Hippocampal formation (tissue), 2 donors: ENCODE measurements at places on chromosomes 4 and X.

DNA sequence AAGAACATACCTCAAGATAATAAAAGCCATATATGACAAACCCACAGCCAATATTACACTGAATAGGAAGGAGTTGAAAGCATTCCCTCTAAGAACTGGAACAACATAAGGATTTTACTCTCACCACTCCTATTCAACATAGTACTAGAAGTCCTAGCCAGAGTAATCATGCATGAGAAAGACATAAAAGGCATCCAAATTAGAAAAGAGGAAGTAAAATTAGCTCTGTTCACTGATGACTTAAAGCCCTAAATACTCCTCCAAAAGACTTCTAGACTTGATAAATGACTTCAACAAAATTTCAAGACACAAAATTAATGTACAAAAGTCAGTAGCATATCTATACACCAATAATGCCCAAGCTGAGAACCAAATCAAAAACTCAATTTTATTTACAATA is 235.7 kb downstream of the NKX6-1 start:
- no peak for DNase-seq

GRCh38 chrX:45198706-45199105 is 2.0 kb downstream of the DIPK2B start:
- no peak for DNase-seq

- no peak for DNase-seq
Observed at GRCh38 chrX:69110116-69110530, 55.1 kb downstream of the PJA1 start.

- no peak for DNase-seq
Observed at GRCh38 chrX:20254712-20255299, 11.9 kb downstream of the RPS6KA3 start.

DNA sequence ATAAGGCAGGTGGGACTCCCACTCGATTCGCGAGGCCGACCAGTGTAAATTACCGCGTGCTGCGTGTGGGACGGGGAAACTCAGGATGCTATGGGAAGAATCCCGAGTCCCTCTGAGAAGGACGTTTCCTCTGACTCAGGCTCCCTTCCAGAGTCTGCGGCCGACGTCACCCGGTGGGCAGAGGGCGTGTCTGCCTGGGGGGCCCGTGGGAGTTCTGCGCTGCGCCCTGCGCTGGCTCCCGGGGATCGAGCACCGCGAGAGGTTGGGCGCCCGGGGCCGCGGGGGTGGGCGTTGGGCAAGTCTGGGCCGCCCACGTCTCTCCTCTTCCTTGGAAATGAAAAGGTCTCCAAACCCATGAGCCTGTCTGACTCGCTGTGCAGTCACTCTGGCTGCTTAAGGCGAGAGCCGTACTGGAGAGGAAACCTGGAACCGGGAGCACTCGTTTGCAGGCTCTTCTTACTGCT is 568 bp downstream of the NIPAL1 start:
- DNase-seq: no peak

GRCh38 chr4:1375051-1375721 is 28.2 kb downstream of the UVSSA start:
- DNase-seq: no peak

DNA sequence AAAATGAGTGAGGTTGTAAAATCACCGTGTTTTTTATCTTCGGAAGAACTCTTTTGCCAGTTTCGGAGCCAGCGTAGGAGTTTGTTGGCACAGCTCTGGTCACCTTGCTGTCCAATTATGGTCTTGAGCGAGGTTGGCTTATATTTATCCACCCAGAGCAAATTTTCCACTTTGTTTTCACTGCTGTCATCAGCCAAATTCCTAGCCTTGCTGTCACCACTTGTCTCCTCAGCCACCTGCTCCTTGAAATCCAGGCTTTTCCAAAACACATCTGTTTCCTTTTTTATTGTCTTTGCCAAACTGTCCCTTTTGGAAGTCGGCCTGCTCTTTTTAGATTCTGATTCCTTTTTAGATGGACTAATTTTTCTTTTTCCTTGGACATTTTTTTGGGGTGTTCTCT is 57.6 kb downstream of the RFC1 start:
- DNase-seq: no peak

DNA sequence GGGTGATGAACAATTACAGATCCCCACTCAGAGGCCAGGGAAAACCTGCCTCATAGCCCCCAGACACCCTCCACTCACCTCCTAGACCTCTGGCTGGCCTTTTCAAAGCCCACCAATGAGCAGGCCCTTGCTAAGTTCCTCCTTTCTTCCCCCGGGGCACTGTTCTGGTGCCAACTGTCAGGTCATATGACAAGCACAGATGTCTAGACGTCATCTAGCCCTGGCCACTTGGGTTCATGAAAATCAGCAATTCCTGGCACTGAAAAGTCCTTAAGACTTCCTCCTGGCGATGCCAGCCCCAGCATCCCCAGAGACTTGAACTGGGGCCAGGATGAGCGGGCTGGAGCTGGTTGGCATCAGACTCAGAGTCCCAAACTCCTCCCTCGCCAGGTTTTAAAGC is 115.6 kb upstream of the NALF2 start:
- DNase-seq: no peak

DNA sequence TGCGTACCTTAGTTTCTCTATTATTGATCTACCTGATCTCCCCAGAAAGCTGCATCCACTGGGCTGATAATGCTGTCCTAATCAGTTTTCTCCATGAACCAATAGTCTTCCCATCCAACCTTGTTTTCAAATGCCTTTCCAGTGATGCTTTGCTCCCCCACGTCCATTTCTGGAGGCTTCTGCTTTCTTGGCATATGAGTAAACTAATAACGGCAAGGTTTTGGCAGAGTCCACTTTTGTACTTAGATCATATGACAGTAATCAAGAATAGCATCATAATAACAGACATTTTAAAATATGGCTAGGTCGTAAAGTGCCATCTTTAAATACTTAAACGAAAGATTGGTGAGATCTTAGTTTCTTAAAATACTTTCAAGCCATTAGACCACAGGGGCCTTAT is 38.4 kb upstream of the FAM9B start:
- DNase-seq: no peak
